ENCODE measurements at places on chromosomes 2 and 18.

DNA sequence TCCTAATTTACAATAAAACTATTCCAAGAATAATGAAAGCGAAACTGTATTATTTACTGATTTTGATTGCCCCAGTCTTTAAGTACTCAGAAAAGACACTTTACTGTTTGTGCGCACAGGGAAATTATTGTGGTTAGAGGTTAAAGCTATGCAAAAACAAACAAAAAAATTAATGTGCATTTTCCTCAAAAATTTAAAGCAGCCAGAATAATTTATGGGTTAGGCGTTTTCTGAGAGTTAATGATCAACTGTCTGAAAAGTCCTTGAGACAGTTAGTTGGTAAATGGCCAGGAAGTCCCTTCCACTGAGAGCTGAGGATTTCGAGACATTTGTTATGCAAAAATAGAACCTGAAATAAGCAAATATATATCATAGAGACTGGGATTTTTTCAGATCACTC, 143.3 kb downstream of the IRS1 start:
- no peak for DNase-seq

DNA sequence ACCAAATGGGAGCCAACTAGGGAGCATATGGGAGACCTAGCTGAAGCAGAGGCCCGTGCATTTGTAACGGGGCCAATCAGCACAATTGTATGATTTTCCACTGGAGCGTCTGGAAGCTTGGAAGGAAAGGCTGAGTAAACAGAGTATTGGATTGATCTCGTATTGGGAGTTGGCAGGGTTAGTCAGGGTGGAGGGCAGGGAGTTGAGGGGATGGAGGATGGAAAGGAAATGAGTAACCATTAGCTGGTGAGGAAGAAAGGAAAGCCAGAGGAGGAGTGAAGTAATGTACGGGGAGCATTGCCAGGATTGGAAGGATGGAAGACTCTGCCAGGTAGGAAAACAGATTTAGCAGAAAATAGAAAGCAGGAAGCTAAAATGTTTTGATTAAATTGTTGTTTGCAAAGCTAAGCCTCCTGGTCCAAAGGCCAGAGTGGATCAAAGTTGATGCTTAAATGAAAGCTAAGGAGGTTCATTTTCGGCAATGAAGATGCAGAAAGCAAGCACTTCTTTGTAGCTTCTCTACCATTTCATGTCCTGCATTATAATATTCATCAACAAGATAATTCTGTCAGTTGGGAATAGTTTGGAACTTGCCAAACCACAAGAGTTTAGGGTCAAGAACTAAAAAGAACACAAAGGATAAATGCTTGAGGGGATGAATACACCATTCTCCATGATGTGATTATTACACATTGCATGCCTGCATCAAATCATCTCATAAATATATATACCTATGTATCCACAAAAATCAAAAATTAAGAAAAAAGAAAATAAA, 75.6 kb upstream of the TTN start:
- DNase-seq, result no peak

DNA sequence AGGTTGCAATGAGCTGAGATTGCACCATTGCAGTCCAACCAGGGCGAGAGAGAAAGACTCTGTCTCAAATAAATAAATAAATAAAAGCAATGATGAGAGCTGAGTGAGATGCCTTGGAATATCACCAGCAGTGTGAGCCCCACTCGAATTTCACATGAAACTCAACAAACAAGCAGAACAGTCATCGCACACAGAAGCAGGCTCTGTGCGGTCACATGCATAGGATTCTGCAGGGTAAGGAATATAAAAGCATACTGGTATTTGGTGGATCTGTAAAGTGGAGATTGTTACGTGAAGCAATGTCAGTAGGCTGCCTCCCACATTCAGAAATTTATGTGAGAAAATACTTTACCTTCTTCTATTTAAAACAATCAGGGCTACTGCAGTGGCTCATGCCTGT, 18.0 kb upstream of the AP1S3 start:
- no peak for DNase-seq

DNA sequence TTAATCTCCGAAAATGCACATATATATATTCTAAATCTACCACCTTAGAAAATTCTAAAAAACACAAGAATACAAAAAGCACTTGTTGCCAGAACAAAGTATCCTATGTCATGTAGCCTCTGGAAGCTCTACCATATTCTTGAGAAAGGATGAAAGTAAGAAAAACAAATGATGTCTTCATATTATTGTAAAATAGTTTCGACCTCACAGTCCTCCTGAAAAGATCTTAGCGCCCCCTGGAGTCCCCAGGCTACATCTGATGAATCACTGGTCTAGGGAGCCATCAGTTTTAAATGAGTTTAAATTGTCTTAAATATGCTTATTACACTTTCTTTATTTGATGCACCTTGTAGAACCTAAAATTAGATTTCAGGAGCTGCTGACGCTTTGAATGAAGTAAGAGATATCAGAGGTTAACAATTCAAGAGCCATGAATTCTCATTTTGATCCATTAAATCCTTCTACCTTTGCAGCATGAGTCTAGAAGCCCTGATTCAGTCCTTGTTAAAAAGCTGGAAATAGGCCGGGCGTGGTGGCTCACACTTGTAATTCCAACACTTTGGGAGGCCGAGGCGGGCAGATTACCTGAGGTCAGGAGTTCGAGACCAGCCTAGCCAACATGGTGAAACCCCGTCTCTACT, 138.8 kb downstream of the MCFD2 start:
- DNase-seq, result no peak

- DNase-seq, result no peak
Observed at GRCh38 chr18:78407466-78407844, 572.2 kb upstream of the SALL3 start.

DNA sequence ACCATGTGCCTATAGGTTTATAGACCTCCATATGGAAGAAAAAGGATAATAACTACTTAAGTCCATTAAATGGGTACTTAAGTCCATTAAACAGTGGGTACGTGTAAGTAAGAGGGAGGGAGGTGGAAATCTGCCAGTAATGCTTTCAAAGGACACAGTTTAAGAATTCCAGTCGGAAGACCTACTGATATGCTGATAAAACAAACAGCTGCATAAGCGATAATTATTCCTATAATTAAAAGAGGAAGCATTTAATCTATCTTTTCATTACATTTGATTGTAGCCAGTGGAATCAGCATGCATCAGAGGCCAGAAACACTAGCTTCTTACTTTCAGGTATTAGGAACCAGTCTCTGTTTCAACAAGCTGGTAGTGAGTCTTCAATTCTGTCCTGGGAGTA, 96.4 kb upstream of the DDX18 start:
- DNase-seq, result no peak

DNA sequence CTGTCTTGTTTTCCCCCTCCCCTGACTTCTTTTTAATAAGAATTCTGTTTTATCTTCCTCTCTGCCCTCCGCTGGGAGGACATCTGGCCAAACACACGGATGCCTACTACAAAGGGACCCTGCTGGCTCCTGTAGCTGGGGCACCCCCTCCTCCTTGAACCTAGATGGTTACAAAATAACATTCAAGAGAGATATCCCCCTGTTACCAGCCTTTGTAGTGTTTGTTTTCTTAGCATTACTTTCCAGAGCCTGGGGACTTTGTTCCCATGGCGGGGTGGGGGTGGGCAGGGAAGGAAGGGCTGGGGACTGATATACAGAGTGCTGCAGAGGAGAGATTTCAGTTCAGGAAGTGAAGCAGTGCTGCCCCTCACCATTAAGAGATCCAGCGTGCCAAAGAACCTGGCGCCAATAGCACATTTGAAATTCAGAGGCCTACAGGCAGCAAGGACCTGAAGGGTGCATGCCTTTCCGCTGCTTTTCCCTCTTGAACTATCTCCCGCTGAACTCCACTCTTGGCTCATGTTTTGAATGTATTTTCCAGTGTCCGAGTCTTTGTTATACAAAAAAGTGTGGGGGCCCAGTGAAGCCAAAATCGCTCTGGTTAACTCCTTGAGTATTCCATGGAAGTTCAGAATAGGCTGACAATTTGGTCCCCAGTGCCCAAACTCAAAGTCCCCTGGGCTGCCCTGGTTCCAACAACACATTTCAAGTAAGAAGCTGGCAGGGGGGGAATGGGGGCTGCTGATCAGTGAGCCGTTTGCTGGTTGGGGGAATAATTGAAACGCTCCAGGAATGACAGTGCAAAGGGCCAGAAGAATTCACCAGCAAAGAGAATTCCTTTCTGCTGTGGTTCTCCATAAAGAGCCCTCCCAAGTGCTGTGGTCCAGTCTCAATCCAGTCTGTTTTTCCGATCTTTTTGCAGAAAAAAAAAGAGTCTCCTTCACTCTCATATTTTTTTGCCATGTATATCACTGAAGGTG, 94.8 kb upstream of the THOC1 start:
- DNase-seq, result no peak

DNA sequence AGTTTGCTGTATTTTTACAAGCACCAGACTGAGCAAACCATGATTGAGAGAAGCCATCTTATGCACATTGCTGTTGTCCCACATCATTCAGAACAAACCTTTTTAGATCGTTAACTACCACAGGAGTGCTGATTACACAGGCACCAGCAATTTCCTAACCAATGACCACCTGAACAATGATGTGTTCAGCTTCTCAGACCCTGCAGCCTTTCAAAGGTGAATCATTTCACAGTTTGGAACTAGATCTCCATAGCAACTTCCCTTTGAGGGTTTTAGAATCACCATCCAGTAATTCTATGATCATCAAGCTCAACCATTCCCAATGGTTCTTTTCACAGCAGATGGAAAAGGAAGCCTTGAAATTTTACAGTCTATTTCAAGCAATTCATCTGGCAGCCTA, 71.4 kb downstream of the OLA1 start:
- no peak for DNase-seq

GRCh38 chr2:61421611-61422010, 49.3 kb downstream of the USP34 start:
- DNase-seq, result no peak

Data from cerebellar nuclear complex (tissue), 1 donor.